ENCODE measurements at places on chromosomes 3 and 15.

- no peak for DNase-seq
Observed at GRCh38 chr15:32718227-32718820, 520 bp downstream of the GREM1 start.

GRCh38 chr15:44092221-44092620 lies 102.8 kb downstream of the FRMD5 start:
- DNase-seq = no peak

DNA sequence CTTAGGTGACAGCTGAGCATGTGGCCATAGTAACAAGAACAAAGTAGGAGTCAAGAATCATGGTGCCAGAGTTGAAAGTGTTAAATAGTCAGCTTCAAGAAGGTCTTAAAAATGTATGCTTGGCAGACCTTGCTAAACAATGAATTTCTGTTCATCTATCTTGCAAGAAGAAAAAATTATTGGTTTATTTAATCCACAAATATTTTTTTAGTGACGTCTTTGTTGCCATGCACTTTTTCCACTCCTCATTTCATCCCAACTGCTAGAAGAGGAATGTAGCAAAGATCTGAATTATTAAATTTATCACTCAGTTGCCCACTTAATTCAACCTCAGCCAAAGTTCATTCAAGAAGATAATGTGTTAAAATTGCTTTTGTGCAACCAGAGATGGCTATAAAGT lies 3.2 kb upstream of the SLC4A7 start:
- no peak for DNase-seq

DNA sequence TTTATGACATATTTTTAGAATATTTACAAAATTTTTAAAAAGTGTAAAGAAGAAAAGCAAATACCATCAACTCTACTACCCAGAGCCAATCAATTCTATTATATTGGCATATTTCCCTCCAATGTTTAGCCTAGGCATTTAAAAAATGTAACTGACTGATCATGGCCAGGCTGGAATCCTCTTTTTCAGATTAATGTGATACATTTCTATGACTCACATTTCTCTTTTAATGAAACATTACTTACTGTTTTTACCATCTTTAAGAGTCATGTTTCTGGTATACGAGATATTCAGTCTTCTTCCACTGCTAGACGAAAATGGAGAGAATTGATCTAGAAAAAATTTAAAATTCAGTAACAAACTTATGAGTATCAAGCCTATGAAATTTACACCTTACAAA lies 53.4 kb upstream of the DCUN1D1 start:
- no peak for DNase-seq

GRCh38 chr3:150653110-150653561 lies 50.0 kb downstream of the SELENOT start:
- DNase-seq = no peak

- DNase-seq = no peak
Observed at GRCh38 chr3:137612291-137612690, 151.8 kb upstream of the SOX14 start.

DNA sequence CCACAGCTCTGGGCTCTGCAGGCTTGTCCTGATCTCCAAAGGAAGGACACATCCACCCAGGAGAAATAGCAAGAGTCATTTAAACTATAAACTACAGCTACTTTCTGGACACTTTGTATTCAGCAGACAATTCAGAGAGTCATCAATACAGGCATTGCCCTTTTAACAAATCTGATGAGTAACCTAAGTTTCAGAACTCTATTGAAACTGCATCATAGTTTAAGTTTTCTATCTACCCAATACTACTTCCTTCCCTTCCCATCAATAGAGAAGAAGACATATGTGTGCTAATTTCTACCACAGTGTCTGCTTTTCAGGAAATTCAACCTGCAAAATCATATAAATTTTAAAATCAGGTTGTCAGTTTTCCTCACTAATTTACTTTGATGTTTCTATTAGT lies 736.5 kb downstream of the IGSF11 start:
- no peak for DNase-seq

DNA sequence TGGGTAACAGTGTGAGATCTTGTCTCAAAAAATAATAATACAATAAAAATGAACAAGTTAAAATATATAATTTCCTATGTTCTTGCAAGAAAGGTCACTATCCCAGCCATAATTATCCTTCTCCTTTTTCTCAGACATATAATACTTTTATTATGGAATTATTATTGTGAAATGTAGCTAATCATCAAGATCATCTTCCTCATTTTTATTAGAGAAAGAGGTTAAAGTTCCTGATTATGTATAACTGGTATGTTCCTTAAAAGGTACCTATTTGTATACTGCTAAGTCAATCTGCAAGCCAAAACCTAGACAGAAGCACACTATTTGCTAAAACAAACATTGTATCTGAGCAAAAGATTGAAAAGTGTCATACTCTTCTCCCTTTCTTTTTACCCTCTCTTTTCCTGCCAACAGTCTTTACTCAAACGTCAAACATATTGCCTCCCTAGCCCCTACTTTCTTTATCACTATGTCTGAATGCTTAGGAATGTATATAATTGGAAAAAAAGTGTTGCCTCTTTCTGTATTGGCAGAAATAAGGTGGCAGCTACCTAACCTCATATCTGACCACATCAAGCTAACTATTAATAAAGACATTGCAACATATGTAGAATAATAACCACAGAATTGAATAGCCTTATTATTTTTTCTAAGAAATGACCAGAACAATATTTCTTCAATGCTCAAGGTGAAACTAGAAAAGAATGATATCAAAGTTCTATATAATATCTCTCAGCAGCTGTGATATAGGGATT lies 18.5 kb downstream of the SEC11A start:
- no peak for DNase-seq

GRCh38 chr3:177906126-177906511 lies 630.1 kb upstream of the KCNMB2 start:
- DNase-seq = no peak

DNA sequence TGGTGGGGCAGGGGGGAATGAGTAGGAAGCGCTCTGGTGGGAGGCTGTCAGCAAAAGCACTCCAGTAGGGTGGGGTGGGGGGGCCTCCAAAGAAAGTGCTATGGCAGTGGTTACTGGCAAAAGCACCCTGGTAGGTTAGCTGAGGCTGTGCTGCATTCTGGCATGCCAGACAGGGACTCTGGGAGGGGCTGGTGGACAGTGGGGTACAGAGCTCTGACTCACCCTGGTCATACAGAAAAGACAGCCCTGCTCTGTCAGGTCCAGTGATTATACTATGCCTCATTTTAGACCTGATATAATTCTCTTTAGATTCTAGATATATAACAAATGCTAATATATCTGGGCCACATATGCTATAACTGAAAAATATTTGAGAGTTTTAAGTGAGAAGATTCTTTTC lies 82.8 kb upstream of the CPNE4 start:
- no peak for DNase-seq

- DNase-seq = no peak
Observed at GRCh38 chr3:54954521-54954920, 26.7 kb upstream of the LRTM1 start.

DNA sequence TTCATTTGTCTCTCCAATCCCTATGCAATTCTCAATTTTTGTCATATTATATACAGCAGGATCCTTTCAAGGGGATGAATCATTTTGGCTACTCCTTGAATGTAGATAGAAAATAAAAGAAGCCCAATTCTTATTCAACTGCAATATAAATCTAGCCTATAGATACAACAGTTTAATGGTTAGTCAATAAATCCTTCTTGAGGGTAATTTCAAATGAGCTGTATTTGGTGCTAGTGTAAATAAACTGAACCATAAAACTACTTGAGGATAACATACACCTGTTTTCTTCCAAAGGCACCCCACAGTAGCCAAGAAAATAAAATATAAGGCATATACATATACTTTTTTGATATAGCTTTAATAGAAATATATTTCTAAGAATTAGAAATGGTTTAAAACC lies 830.3 kb downstream of the ROBO1 start:
- DNase-seq = no peak

GRCh38 chr3:126895178-126896066 lies 87.5 kb upstream of the PLXNA1 start:
- DNase-seq = no peak

DNA sequence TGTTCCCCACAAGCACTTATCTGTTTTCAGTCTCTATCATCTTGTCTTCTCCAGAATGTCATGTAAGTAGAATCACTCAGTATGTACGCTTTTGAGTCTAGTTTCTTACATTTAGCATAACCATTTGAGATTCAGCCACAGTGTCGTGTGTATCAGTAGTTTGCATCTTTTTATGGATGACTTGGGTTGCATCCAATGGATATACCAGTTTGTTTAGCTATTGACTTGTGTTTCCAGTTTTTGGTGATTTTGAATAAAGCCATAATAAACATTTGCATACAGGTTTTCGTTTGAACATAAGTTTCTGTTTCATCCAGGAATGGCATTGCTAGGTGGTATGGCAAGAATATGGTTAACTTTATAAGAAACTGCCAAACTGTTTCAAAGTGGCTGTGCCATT lies 12.1 kb downstream of the GRIP2 start:
- DNase-seq = no peak

DNA sequence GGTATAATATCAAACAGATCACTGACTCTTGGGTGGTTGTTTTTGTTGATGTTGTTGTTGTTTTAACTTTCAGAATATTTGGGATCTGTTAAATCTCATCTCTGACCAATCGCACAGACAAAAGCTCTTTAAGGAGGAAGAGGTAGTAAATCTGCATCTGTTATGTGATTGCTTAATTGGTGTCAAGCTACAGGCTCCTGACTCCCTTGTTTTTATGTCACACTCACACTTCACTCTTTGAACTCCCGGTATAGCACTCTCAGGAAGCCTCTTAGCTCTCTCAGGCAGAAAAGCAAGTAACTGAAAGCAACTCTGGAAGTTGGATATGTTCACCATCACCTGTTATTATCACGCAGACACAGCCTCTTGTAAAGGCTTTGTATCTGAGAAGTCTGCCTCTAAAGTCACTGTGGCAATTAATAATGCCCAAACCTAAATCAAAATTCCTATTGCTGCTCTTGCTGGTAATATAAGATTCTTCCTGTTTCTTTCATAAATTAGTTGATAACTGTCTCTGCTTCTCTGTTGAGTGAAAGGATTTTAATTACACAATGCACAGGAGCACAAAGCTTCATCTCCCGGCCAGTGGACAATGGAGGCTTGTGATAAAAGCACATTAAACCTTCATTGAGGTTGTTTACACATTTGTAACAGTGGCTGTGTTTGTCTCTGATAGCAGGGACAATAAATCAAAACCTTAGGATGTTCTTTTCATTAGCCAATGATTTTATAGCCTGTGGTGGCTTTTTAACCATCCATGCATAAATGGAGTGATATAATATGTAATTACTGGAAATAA lies 576.7 kb downstream of the MFSD1 start:
- DNase-seq = no peak

DNA sequence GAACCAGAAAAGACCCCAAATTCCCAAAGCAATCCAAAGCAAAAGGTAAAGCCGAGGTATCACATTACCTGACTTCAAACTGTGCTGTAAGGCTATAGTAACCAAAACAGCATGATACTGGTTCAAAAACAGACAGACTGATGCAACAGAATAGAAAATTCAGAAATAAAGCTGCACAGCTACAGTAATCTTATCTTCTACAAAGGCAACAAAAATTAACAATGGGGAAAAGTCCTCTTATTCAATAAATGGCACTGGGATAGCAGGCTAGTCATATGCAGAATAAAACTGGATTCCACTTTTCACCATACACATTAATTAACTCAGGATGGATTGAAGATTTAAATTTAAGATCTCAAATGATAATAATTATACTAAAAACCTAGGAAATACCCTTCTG lies 392.6 kb upstream of the CBLB start:
- no peak for DNase-seq

- no peak for DNase-seq
Observed at GRCh38 chr15:33069161-33069560, 125.4 kb downstream of the FMN1 start.

DNA sequence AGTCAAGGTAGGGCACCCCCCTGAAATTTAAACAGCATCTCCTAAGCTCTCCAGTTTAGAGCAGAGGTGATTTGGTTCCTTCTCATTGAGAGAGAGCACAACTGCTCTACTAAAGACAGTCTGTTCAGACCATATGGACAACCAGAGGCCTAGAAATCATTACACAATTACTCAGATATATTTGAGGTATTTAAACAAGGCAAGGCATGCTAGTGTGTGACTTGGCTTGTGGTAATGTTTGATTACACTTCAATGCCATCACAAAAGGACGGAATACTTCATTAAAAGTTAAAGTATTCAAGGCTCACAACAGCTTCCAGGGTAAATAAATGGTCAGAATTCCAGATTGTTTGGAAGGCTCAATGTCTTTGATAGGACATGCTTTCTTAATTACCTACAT lies 110.2 kb downstream of the LRTM1 start:
- no peak for DNase-seq

GRCh38 chr15:32888221-32888761 lies 170.5 kb downstream of the GREM1 start:
- DNase-seq = no peak

- no peak for DNase-seq
Observed at GRCh38 chr3:32593903-32594525, 23.4 kb upstream of the DYNC1LI1 start.

DNA sequence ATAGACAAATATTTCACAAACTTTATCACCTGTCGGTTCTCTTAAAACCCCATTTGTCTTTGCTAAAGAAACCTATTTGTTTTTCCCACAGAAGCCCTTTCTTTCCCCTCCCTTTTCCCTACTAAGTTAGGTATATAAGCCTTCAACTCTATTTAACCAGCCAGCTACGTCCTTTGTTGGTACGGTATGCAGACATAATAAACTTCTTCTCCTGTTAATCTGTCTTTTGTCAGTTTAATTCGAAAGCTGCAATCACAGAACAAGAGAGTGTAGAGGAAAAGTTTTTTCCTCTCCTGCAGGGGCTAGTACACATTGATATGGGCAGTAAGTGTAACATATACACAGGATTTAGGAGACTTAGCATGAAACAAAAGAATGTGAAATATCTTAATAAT lies 21.9 kb upstream of the C15orf39 start:
- no peak for DNase-seq

DNA sequence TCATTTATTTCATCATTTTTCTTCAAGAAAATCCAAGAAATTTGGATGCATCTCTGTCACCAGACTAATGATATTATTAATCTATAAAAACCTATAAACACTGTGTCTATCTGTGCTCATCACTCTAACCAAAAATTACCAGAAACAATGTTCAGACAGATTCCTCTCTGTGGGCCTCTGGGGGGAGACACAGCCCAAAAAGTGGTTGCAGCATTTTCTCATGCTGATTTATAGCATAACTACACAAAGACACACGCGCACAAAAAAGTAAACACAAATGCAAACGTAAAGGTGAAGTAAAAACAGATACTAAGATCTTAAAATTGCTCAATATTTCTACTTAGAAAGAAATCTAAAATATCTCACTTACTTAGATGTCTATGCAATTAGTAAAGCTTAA lies 976.0 kb downstream of the GBE1 start:
- no peak for DNase-seq

GRCh38 chr3:188309437-188310269 lies 155.7 kb downstream of the LPP start:
- DNase-seq = no peak

- DNase-seq = no peak
Observed at GRCh38 chr3:109902549-109902948, 565.2 kb upstream of the DPPA4 start.
